ENCODE measurements at places on chromosomes 2 and 18. TPM values are rescaled to one million over a fixed set of nuclear protein-coding genes. Genes with fewer than 3 reads are reported as not detected.

FOSL2 gene
- total RNA-seq, result 182 TPM

RSAD2 gene
- 16.1 TPM for total RNA-seq

KLHL30 gene
- total RNA-seq, result 26.0 TPM

HTR2B gene
- 0.71 TPM for total RNA-seq

CLEC4F gene
- 0.17 TPM for total RNA-seq

Data from heart right ventricle (tissue), 16 donors.